ENCODE measurements at places on chromosomes 5 and 9.

- no peak for DNase-seq
Observed at GRCh38 chr5:102678267-102679058, 76.6 kb upstream of the PAM start.

- no peak for DNase-seq
Observed at GRCh38 chr9:2755285-2755684, 38.0 kb downstream of the KCNV2 start.

DNA sequence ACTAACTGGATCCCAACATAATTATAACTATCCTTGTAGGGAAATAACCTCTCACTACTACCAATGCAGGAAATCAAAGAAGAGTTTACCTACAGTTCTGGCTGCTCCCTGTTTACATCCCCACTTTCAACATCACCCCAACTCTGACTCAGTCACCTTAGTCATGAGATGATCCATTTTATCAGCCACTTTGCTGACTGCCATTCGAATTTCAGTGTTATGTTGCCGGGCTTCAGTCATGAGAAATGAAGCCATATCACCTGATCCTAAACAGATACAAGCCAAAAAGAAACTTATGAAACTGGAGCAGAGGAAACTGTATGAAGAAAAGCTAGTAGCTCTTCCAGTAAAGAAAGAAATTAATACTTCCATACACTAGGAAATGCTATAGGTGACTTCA lies 33.7 kb downstream of the SLC31A2 start:
- DNase-seq = no peak

GRCh38 chr9:33721674-33722358 lies 73.5 kb upstream of the PRSS3 start:
- peak; percentile 80 for DNase-seq

GRCh38 chr5:82721087-82721410 lies 356.1 kb downstream of the TMEM167A start:
- no peak for DNase-seq

GRCh38 chr5:108728566-108729241 lies 19.0 kb upstream of the FER start:
- DNase-seq = no peak

DNA sequence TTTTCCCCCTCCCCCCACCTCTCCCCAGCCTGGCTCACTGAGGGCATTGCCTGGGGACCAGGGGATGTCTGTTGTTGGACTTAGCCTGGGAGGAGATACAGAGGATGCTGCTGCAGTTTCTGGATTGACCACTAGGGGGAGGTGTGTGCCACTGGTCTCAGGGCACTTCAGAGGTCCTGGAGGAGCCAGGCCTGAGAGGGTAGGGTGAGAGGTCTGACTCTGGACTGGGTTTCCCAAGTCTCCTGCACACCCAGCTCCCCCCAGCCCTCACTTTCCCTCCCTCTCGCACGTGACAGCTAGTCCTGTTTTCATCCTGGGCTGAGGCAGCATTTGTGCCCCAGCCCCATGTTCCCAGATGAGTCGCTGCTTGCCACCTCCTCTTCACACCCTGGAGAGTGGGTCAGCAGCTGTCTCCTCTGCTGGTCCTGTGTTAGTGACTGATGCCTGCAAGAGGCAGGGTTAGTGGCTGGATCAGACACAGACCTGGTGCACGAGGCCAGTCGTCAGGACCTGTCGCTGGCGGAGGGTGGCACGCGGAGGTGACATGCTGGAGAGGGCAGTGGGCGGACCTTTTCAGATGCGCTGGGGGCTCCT lies 4.4 kb downstream of the IL3 start:
- DNase-seq = peak; percentile 78

DNA sequence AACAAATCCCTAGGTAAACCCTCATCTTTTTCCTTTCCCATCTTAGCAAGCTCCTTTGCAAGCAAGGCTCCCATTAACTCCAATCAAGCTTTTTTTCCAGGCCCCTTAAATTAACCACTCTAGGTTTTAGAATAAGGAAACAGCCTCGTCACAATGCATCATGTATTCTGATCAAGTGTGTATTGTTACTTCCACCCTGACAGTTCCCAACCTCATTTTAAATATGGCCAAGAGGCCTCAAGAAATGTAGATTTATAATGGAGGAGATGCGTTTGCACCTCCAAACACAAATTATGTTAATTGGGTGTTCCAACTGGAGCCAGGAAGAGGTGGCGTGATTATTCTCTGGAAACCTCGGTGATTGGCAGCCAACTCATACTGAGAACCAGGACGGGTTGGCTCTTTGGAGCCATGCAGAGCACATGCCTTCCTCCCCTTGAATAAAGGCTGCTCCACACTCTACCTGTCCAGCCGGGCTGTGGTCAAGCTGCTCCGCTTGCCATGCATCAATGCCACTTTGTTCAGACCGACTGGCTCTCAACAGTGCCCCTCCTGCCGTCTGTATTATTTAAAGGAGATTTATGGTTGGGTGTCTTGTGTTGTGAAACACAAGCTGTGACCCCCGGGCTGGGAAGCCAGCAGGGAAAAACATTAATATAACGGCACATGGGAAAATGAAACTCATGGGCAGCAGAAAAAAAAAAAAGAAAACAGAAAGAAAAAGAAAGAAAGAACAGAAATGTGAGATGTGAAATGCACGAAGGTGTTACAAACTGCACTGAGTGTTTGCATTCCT lies 191.1 kb downstream of the EBF1 start:
- no peak for DNase-seq

- DNase-seq = no peak
Observed at GRCh38 chr5:144880513-144880912, 709.8 kb downstream of the KCTD16 start.

- no peak for DNase-seq
Observed at GRCh38 chr9:95641586-95641985, 124.8 kb upstream of the PTCH1 start.

- no peak for DNase-seq
Observed at GRCh38 chr5:478369-478981, 35.5 kb downstream of the EXOC3 start.

DNA sequence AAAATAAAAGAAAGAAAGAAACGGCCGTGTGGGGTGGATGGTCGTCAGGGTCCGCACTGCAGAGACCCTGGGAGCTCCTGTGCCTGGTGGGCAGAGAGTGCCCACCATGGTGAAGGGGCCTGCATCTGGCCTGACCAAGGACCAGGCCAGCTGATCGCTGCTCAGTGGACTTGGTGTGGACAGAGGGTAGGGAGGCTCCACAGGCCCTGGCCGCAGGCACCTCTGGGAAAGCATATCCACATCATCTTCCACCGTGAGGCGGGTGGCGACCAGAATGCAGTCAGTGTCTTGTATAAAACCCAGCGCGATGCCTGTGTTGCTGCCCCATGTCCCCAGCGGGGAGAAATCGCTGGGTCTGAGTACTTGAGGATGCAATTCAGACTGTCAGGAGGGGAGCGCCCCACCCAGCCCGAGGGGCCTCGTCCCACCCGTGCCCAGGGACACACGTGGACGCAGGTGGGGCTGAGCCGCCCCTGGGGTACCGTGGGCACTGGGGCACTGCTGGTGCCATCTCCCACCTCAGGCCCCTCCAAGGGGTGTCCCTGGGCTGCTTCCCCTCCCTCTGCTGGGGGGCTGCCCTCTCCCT lies 27.8 kb upstream of the SLC6A19 start:
- DNase-seq = no peak

DNA sequence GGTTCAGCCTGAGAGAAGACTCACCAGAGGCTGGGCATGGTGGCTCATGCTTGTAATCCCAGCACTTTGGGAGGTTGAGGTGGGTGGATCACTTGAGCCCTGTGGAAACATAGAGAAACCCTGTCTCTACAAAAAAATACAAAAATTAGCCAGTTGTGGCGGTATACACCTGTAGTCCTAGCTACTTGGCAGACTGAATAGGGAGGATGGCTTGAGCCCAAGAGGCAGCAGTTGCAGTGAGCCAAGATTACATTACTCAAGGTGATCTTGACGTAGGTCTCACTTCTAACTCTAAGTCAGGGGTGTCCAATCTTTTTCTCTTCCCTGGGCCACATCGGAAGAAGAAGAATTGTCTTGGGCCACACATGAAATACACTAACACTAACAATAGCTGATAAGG lies 16.2 kb upstream of the ATP6V1G1 start:
- DNase-seq = no peak

Measured in stimulated activated CD4-positive, alpha-beta T cell treated with anti-CD3 and anti-CD28 coated beads, TNF-alpha, amount 100 ng/mL, for 24 hours (primary cell).